ENCODE measurements at places on chromosomes 13 and 19.

DNA sequence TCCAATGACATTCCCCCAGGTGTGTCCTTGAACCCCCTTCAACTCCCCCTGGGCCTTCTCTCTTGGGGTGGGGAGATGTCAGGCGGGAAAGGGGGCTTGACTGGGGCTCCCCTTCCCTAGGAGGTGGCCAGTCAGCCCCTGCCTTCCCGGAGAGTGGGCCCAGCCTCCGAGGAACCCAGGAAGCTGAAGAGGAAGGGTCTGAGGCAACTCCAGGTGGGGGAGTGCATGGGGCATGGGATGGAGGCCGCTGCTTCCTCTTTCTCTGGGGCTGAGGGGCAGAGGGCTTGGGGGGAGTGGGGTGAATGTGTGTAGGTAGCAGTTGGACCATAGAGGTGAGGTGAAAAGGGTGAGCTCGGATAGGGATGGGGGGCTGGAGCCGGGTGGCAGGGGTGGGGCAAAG lies 2.7 kb upstream of the INAFM1 start:
- DNase-seq = no peak

GRCh38 chr13:42083138-42083770 lies 34.8 kb downstream of the DGKH start:
- DNase-seq = no peak

GRCh38 chr13:100195568-100195967 lies 106.7 kb downstream of the PCCA start:
- DNase-seq = no peak

- no peak for DNase-seq
These were observed 134.4 kb downstream of the EFNB2 start for GRCh38 chr13:106401081-106401480.

- no peak for DNase-seq
These were observed 182.5 kb upstream of the OBI1 start for GRCh38 chr13:78841358-78841963.

- DNase-seq = peak; percentile 65
These were observed 261.4 kb upstream of the RXFP2 start for GRCh38 chr13:31477961-31478360.

DNA sequence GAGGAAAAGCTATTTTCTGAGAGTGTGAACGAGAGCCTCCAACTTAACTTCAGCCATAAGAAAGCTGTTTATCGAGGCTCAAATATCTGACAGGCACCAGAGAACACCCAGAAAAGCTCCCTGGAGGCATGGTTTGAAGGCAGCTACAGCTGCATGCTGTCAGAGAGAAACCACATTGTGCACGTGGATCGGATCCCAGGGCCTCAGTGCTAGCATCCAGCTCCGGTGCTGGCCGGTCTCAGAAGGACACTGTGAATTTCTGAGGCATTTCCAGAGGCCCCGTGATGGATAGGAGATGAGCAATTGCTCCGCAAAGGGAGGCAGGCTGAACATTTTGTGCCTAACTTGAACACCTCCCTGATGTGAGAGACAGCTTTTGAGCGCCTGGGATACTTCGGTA lies 315.7 kb downstream of the FGF9 start:
- DNase-seq = no peak

DNA sequence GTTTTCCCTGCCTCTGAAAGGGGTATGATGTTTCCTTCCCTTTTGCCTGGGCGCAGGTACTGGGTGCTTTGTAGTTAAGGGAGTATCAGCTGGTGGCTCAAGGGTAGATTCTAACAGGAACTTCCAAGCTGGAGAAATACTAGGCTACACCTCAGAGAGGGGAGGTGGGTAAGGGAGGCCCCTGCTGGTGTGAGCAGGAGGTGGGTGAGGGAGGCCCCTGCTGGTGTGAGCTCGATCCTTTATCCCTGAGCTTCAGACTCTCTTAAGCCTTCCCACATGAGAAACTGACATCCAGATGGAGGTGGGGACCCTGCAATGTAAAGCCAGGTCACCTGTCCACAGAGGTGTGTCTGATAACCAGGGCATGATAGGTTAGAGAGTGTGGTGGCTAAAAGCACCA lies 32.1 kb downstream of the CYP2B6 start:
- no peak for DNase-seq

GRCh38 chr19:16527971-16528521 lies 14.2 kb downstream of the CHERP start:
- no peak for DNase-seq

GRCh38 chr13:106919133-106919532 lies 351.2 kb upstream of the ARGLU1 start:
- no peak for DNase-seq

- no peak for DNase-seq
These were observed 246.1 kb upstream of the MIR17HG start for GRCh38 chr13:91101381-91101780.

- DNase-seq = no peak
These were observed 526.5 kb downstream of the PCDH9 start for GRCh38 chr13:66703597-66703996.

DNA sequence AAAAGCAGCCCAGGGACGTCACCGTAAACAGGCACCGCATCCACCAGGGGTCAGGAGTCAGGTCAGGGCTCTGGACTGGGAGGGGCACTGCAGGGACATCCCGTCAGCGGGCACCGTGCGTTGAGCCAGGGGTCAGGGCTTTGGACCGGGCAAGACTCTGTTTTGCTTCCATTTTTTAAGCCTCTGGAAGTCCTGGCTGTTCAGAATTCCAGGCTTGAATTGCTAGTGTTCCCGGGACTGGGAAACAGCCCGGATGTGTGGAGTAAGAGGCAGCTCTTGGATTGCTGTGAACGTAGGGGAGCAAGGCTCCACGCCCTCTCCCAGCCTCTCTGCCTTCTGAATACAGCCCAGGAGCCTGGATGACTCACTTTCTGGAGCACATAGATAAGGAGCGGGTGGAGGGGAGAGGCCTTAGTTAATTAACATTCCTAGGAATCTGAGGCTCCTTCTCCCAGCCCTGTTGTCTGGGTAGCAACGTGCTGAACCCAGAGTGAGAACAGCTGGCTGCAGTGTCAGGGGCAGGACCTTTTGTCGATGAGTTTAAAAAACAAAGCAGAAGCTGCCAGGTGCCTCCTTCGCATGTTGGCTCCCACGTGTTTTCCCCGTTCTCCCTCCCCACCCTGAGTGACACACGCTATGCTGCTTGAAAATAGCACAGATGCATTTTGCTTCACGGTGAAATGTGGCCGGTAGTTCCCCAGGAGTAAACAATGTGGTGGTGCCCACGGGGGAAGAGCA lies 21.9 kb downstream of the ATP11A start:
- peak; percentile 93 for DNase-seq

DNA sequence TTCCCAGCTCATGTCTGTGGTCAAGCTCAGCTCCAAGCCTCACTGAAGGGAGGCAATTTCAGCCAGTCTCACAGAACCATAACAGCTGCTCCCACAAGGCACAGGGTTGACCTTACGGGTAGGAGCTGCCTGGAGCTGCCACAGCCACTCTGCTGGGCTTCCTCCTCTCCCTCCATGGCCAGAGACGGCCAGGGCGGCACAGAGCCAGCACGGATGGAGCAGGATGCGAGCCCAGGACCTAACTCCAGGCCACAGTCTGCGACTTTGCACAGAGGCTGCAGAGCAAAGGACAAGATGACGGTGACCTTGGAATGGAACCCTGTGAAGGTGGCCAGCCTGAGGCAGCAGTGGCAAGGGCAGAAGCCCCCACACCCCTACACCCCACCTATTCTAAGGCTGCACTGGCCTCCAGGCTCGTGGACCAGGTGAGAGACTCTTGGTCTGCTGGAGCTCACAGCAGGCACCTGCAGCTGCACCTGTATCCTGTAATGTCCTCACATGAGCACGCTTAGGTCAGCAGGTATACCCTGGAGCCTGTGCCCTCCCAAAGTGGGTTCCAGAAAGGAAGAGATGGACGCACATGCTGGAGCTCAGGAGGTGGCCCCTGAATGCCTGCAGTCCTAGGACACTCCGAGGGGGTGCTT lies 29.6 kb downstream of the ADPRHL1 start:
- no peak for DNase-seq

- no peak for DNase-seq
These were observed 465.1 kb upstream of the SLC10A2 start for GRCh38 chr13:103531278-103531677.

GRCh38 chr19:54481326-54481930 lies 8.3 kb upstream of the CDC42EP5 start:
- no peak for DNase-seq

- DNase-seq = no peak
These were observed 1.6 kb downstream of the ZNF649 start for GRCh38 chr19:51903192-51903591.

GRCh38 chr19:4449022-4449638 lies 8.5 kb downstream of the UBXN6 start:
- DNase-seq = no peak

DNA sequence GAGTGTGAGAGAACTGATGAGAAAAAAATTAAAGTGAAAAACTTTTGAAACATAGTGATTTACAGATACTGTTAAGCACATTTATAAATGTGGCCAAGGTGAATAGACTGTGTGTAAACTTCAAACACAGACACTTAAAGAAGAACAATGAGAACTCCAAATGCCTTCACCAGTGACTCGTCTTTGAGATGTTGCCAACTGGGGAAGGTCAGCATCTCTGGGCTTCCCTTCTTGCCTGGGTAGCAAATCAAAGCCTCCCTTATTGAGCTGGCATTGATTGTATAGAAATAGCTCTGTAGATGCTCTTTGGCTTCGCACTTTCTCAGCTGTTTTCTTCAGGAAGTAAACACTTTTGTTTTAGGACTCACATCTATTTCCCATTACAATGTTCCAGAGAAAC lies 177.3 kb upstream of the SGCG start:
- DNase-seq = no peak

DNA sequence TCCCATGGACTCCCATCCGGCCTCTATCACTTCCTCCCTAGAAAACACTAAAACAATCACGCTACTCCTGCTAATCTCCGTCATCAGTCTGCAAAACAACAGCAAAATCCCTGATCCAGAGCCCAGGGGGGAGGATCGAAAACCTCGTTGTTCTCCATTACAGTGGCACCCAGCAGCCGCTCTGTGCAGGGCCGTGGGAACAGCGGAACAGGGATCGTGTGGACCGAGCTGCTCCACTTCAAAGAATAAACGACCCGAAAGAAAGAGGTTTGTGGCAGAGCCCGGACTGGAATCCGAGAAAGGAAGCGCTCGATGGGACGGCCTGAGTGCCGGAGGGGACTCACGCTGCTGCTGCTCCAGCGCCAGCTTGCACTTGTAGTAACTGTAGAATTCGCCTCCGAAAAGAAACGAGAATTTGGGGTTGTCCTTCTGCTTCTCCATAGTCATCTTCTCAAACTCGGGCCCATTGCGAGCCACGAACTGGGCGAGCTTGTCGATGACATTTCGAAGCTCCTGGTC lies 652 bp downstream of the CHERP start:
- DNase-seq = no peak

- DNase-seq = no peak
These were observed 121.2 kb downstream of the PCCA start for GRCh38 chr13:100209857-100210825.

- no peak for DNase-seq
These were observed 4.9 kb upstream of the SBK3 start for GRCh38 chr19:55550321-55550650.

GRCh38 chr19:6071875-6072274 lies 38.4 kb downstream of the RFX2 start:
- DNase-seq = no peak

DNA sequence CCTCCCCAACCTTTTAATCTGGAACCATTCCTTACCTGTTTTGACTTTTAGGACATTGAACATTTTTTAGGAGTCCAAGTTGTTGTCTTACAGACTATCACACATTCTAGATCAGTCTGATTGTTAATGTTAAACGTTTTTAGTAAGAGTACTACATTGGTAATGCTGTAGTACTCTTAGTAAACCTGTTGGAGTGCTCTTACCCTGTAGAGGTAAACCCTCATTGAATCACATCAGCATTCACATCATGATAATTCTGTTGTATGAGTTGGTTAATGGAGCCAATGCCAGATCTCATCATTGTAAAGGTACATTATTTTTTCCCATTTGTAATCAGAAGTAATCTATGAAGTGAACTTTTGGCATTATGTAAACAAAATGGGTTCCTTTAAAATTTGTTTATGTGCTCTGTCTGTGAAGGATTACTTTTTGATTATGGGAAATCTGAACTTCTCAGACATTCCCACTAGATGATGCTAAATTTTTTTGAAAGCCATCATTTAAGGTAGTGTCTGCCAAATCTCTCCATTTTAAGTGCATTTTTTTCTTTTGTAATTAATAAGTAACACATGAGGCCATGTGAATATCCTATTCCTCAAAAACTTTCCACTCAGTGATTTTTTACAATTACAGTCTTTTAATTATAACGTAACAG lies 55.2 kb downstream of the VWA8 start:
- DNase-seq = no peak

- DNase-seq = no peak
These were observed 9.1 kb downstream of the NFIC start for GRCh38 chr19:3375221-3376090.

- DNase-seq = no peak
These were observed 18.1 kb downstream of the GADD45B start for GRCh38 chr19:2494084-2494446.

DNA sequence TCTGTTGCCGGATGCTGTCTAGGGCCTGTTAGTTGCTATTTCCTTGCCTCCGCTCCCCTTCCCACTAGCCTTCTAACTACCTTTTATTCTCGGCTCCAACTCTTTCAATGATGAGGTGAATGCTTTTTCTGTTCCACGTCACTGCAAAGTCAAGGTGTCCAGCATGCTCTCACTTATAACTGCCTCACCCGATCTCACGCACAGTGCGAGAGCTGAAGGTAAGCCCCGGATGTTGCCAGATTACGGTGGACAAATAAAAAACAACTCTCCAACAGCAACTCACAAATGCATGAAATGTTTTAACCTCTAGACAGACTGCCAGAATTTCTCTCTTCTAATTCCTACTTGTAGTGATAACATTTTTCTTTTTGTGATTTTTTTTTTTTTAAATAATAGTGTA lies 169.9 kb downstream of the STK24 start:
- DNase-seq = no peak

DNA sequence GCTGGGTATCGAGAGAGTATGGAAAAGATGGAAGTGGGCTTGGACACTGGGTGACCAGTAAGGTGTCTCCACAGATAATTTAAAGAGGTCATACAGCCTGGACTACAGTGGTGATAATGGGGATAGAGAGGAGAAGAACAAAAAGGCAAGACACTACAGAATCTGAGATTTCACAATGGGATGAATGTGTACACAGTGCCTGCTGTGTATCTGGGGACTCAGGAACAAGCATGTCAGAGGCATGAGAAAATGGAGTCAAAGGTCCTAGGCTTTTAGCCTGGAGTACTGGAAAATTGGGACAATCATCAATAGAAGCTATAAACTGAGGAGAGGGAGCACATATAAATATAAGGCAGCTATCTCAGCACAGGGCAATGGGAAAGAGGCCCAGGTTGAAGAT lies 69.4 kb downstream of the TSC22D1 start:
- DNase-seq = no peak

- DNase-seq = no peak
These were observed 14.9 kb upstream of the IGLON5 start for GRCh38 chr19:51296336-51297093.

GRCh38 chr19:807627-808422 lies 10.6 kb downstream of the PTBP1 start:
- no peak for DNase-seq

All from AG09309 (cell line).